ENCODE measurements at places on chromosomes 7 and 10.

DNA sequence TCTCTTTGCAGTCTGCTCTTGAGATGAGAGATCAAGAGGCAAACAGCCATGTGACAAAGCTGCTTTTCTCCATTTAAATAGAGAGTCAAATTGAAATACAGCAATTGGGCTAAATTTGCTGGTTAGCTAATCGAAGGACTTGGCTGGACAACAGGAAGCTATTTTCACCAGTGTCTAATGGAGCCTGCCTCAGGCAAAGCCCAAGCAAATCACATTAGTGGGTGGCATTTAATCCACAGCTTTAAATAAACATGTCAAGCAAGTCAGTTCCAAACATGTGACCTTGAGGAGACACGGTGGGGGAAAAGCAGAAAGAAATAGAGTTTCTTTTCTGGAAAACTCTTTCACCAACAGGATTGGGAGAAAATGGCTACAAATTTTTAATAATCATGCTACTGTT is 180.5 kb upstream of the AOAH start:
- no peak for DNase-seq

DNA sequence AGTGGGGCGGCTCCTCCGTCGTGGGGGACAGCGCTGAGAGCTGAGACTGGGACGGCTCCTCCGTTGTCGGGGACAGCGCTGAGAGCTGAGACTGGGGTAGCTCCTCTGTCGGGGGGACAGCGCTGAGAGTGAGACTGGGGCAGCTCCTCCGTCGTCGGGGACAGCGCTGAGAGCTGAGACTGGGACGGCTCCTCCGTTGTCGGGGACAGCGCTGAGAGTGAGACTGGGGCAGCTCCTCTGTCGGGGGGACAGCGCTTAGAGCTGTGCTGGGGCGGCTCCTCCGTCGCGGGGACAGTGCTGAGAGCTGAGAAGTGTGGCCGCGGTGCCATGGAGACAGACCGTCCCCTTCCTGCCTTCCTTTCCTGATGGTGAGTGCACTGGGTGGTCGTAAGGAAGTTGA is 136.4 kb downstream of the DYNC2I1 start:
- DNase-seq: no peak

DNA sequence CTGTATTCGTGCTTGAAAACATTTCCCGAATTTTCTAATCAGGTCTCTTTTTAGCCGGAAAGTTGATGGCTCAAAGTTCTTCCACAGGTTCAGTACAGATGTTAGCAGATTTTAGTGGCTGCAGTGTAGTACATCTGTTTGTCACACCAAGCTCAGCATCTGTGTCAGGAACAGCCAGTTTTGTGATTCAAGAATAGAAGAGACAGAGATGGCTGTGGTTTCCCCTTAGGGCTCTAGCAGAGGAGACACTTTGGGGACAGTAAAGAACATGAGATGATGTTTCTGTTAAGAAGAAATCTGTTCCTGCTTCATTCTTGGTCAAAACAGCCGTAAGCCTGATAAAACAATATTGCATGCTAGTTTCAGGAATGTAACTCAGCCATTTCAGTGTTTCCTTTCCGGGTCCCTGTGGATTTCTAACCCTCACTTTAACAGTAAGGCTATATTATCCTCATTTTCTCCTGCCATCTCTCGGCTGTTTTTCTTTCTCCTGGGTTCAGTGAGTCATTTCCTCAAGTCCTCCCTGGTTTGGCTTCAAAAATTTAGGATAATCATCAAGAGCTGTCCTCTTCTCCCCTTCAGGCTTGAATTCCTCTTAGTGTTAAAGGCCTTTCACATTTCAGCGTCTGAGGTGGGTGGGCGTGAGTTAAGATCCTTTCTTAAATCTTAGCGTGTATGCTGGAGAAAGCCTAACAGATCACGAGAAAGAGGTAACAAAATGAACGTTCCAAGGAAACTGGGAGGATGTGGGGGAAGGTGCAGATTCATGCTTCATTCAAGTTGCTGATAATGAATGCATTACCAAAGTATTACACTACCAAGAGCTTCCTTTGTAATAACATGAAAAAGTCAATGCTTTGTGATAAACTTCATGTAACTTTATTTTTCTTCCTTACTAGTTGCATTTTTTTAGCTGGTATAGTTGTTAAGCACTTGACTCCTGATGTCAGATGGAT is 37.1 kb upstream of the BICC1 start:
- peak; percentile 82 for DNase-seq

- peak; percentile 90 for DNase-seq
These were observed 726 bp upstream of the INSIG1 start for GRCh38 chr7:155296788-155297516.

GRCh38 chr7:40437498-40437897 is 302.7 kb downstream of the SUGCT start:
- DNase-seq: peak; percentile 97

- no peak for DNase-seq
These were observed 28.3 kb downstream of the BAG3 start for GRCh38 chr10:119679480-119679829.

- DNase-seq: peak; percentile 51
These were observed 32.4 kb downstream of the SEMA3D start for GRCh38 chr7:85154282-85154937.

GRCh38 chr10:119480667-119481066 is 61.9 kb downstream of the RGS10 start:
- no peak for DNase-seq

DNA sequence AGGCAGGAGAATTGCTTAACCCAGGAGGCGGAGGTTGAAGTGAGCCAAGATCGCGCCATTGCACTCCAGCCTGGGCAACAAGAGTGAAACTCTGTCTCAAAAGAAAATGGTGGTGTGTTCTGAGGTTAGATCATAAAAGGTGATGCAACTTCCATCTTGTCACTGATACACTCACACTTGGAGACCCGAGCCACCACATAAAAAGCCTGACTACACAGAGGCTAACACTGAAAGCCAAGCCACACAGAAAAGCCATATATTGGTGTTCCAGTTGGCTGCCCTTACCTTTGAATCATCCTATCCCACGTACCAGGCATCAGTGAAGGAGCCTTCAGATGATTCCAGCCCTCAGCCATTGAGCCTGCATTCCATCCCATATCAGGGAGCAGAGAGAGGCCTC is 4.0 kb downstream of the MORN4 start:
- DNase-seq: no peak

- DNase-seq: peak; percentile 45
These were observed at the start of gene MEST for GRCh38 chr7:130491841-130492522. Gene MEST (plus strand): TSS chr7:130492085. CDS start chr7:130492314, 229 bp downstream.

DNA sequence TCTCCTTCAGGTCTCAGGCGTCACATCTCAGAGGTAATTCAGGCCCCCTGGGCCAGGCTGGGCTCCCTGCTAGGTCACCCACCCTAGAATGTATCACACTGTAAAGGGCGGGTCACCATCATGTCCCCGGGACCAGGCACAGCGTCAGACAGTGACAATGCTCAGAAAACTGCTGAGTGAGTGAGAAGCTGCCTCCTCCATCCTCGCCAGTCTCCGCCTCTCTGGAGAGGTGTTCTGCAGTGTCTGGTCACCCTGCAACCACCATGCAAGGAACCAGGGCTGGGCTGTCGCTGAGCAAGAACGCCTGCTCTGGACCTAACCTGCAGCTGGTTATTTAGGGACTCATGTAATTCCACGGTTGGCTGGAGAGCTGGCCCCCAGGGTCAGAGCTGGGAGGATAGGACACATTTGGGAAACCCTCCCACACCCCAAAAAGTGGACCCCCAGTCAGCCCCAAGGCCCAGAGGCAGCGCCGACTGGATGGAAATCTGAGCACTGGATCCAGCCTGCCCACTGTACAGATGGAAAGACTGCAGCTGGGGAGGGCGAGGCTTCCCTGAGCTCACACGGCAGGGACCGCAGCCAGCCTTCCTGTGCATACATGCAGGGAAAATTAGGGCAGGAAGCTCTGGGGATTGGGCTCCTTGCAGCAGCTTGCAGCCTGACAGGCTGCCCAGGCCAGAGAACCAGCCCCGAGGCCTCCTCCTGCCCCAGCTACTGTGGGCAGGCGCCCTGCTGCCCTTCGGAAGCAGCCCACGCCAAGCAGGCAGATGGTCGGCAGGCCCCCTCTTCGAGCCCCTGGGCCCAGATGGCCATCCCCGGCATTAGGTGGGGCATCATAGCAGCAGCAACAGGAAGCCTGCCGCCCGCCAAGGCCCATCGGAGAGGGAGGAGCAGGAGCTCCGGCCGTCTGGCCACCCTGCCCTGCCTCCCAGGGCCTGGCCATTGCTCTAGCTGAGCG is 105.4 kb upstream of the ZMIZ1 start:
- no peak for DNase-seq

- no peak for DNase-seq
These were observed 88.4 kb downstream of the NT5C2 start for GRCh38 chr10:103104721-103105120.

DNA sequence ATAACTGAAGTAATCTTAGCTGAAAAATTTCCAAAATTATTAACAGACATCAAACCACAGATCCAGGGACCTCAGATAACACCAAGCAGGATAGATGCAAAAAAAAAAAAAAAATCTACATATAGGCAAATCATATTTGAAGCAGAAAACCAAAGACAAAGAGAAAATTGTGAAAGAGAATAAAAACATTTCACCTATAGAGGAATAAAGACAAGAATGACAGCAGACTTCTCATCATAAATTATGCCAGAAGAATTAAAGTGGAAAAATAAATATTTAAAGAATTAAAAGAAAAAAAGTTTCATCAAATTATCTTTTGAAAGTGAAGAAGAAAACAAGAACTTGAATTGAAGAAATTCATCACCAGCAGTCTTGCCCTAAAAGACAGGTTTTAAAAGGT is 467.5 kb downstream of the GPAM start:
- DNase-seq: no peak

DNA sequence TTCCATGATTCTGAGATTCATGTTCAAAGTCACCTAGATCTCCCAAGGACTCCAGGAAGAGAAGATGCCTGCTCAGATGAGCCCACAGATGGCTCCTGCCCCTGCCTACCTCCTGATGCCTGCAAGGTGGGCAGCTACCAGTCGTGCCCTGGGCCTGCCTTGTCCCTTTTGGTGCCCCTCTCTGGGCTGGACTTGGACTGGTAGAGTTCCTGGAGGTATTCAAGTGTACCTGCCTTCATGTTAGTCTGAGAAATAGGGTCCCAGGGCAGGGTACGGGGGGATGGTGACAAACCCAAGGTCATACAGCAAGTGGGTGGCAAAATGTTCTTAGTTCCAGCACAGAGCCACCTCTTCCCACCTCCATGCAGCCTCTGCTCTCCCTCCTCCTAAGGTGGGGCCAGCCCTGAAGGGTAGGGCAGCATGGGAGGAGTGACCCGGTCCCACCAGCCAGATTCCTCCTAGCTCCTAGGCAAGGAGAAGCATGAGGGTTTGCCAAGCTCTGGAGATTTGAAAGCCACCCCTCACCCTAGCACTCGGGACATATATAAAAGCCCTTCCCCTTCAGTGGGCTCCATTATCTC is 80.8 kb upstream of the UNC5B start:
- DNase-seq: no peak

DNA sequence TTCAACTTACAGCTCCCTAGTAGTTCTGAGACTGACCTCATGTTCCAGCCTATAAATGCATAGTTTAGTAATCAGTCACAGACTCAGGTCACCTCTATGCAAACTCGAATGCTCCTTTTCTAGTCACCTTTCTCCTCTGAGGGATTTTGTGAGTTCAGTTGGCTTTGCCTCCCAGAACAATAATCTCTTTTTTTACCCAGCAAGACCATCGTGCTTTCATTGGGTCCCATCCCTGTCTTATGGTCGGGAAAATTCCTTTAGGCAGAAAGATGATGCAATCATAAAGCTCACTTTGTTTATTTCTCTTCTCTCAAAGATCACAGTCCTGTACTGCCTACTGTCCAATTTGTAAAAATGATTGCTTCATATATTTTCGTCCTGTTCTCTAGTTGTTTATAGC is 38.4 kb downstream of the TWIST1 start:
- peak; percentile 69 for DNase-seq

DNA sequence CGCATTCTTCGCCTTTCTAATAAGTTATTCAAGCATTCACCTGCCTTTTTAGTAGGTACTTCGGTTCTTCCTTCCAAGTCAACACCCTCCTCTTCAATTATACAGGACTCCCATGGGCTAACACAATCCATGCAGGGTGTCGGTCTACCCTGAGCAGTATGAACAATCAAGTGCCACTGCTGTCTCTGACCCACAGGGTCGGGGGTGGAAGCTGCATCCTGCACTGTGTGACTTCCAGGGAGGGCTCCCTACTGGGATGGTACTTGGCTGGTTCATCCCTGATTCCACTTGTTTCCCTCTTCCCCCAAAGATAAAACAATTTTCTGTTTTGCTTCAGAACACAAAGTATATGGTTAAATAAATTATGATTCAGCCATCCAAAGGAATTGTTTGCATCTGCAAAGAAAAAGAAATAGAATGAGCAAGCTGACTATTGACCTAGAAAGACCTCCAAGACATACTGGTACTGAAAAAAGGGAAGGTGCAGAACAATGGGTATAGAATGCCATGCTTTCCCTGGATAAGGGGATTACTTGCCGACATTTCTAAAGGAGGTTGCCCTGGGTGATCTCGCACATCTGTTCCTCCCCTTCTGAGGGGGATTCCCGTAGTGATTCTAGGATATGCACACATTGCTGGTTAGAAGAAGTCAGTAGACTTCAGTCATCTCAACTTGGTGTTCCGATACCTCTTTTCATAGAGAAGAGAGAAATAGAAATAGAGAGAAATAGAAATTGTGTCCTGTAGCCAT is 89.1 kb upstream of the AGR3 start:
- no peak for DNase-seq

DNA sequence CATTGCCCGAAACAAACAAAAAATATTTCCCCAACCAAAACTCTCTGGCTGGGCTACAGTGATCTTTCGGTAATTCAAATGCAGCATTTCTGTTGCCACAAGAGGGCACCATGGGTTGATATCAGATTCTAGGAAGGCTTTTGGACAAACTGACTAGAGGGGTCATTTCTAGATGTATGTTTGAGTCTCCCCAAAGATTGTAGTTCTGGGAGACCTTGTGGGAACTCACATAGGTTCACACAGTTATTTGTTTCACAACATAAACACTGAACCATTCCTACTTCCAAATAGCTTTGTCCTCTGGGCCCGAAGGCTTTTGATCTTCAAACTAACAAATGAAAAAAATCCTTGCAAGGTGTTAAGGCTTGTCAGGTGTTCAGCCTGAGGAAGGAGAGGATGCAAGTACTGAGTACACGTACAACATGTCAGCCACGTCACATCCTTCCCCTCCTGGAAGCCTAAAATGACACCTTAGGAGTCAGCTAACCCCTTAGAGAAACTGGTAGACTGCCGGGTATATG is 37.0 kb upstream of the IL15RA start:
- DNase-seq: peak; percentile 41

GRCh38 chr7:139329119-139329518 is 12.0 kb upstream of the FMC1 start:
- no peak for DNase-seq

- no peak for DNase-seq
These were observed 20.0 kb downstream of the LAMB1 start for GRCh38 chr7:107982918-107983389.

- peak; percentile 53 for DNase-seq
These were observed 533.4 kb upstream of the SEMA3D start for GRCh38 chr7:85719981-85720953.

- DNase-seq: no peak
These were observed 131.5 kb upstream of the JCAD start for GRCh38 chr10:30190577-30191552.

GRCh38 chr7:48298779-48299178 is 127.5 kb downstream of the ABCA13 start:
- DNase-seq: peak; percentile 79

GRCh38 chr7:1078985-1079384 is 8.9 kb upstream of the GPER1 start:
- DNase-seq: no peak

GRCh38 chr10:100962351-100963080 is 6.8 kb upstream of the SEMA4G start:
- no peak for DNase-seq

Data from EL (cell line).